Hematopoietic multipotent progenitor cell (in vitro differentiated cells): ENCODE measurements at places on chromosomes 3 and 15.

GRCh38 chr15:48250640-48251076 lies 44.6 kb downstream of the SLC12A1 start:
- DNase-seq = peak; percentile 67

DNA sequence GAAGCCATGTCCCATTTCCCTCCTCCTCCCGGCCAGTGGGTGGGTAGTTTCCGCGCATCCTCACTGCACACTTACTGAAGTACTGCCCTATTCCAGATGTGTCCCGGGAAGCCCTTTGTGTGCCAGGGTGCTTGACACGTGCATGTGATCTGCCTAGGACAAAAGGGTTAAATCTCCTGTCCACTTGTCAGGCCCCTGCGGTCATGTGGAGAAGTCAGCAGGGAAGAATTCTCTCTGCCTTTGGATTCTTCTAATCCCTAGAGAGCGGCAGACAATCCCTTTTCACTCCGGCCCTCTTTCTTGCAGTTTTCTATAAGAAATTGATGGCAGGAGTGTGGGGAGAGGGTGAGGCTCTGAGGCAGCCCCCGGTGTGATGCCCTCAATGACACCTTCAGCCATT lies 19.8 kb downstream of the ST8SIA2 start:
- DNase-seq = no peak

- no peak for DNase-seq
Observed at GRCh38 chr3:185865247-185865646, 40.4 kb upstream of the IGF2BP2 start.

- DNase-seq = no peak
Observed at GRCh38 chr15:76056931-76057330, 2.9 kb upstream of the TMEM266 start.
